Dermis lymphatic vessel endothelial cell (primary cell): ENCODE measurements at places on chromosomes 12 and 14. TPM values are rescaled to one million over a fixed set of nuclear protein-coding genes. Genes with fewer than 3 reads are reported as not detected.

SYT1 gene
- 5.2 and 8.2 TPM in 2 replicates for total RNA-seq

HOXC12 gene
- total RNA-seq: under 0.01 TPM in 1 of 2 replicates, not detected in the other

GPRC5D gene
- not detected in 2 replicates for total RNA-seq

MSI1 gene
- total RNA-seq: not detected in 2 replicates

CRIP1 gene
- 0.54 and 0.86 TPM in 2 replicates for total RNA-seq

HAL gene
- 0.11 and 0.17 TPM in 2 replicates for total RNA-seq

CAPZA3 gene
- not detected in 2 replicates for total RNA-seq

SMIM41 gene
- 0.09 TPM in 1 of 2 replicates, not detected in the other for total RNA-seq

FBXO21 gene
- 76.1 and 133 TPM in 2 replicates for total RNA-seq

DIO3 gene
- not detected in 2 replicates for total RNA-seq

TAS2R31 gene
- 2.7 and 3.1 TPM in 2 replicates for total RNA-seq

CCDC38 gene
- total RNA-seq: not detected in 2 replicates

DNAJC22 gene
- 0.22 and 0.52 TPM in 2 replicates for total RNA-seq

ZNF664 gene
- 51.1 and 57.8 TPM in 2 replicates for total RNA-seq

KRT79 gene
- total RNA-seq: not detected in 2 replicates

ETNK1 gene
- total RNA-seq: 47.5 and 73.4 TPM in 2 replicates

LRRC43 gene
- total RNA-seq: 0.26 and 0.98 TPM in 2 replicates

VDR gene
- total RNA-seq: under 0.01 and 0.11 TPM in 2 replicates

SERPINA3 gene
- not detected in 2 replicates for total RNA-seq

KRT72 gene
- not detected in 2 replicates for total RNA-seq

AQP2 gene
- not detected in 2 replicates for total RNA-seq

PLA2G1B gene
- not detected in 2 replicates for total RNA-seq

ANO2 gene
- total RNA-seq: 29.1 and 86.6 TPM in 2 replicates

DHRS4L2 gene
- total RNA-seq: 12.1 and 14.8 TPM in 2 replicates

IL22 gene
- total RNA-seq: not detected in 2 replicates

NGB gene
- not detected in 2 replicates for total RNA-seq

DEPDC4 gene
- total RNA-seq: 0.22 and 0.26 TPM in 2 replicates

GLRX5 gene
- total RNA-seq: 32.2 and 33.4 TPM in 2 replicates

GPR84 gene
- under 0.01 TPM in 1 of 2 replicates, not detected in the other for total RNA-seq

MIP gene
- total RNA-seq: 0.22 and 0.26 TPM in 2 replicates

IKBIP gene
- 20.7 and 26.6 TPM in 2 replicates for total RNA-seq

NXPH4 gene
- under 0.01 TPM in 1 of 2 replicates, not detected in the other for total RNA-seq

MYO1H gene
- total RNA-seq: not detected in 2 replicates

FAM222A gene
- total RNA-seq: 0.17 and 0.22 TPM in 2 replicates

OASL gene
- total RNA-seq: under 0.01 and 0.11 TPM in 2 replicates

ATF7 gene
- 8.0 and 9.7 TPM in 2 replicates for total RNA-seq

MYF6 gene
- not detected in 2 replicates for total RNA-seq

XRCC3 gene
- 5.7 and 7.2 TPM in 2 replicates for total RNA-seq

DIO2 gene
- total RNA-seq: under 0.01 and 0.09 TPM in 2 replicates

MGP gene
- 193 and 280 TPM in 2 replicates for total RNA-seq

CLEC14A gene
- 83.6 and 149 TPM in 2 replicates for total RNA-seq

ABCD2 gene
- total RNA-seq: not detected in 2 replicates

REP15 gene
- total RNA-seq: 9.9 and 15.4 TPM in 2 replicates

COCH gene
- 8.8 and 32.4 TPM in 2 replicates for total RNA-seq

RASSF9 gene
- total RNA-seq: 6.1 and 9.0 TPM in 2 replicates

SETD1B gene
- 1.3 and 2.1 TPM in 2 replicates for total RNA-seq

RNF212B gene
- total RNA-seq: not detected in 2 replicates

REM2 gene
- total RNA-seq: under 0.01 TPM in 1 of 2 replicates, not detected in the other

SPPL3 gene
- 4.1 and 4.4 TPM in 2 replicates for total RNA-seq
